SK-MEL-5 (cell line): ENCODE measurements at places on chromosomes 4 and X. TPM values are rescaled to one million over a fixed set of nuclear protein-coding genes. Genes with fewer than 3 reads are reported as not detected.

- DNase-seq = peak; percentile 15
Measured at GRCh38 chr4:123299212-123299691, 97.3 kb upstream of the SPRY1 start.

- no peak for DNase-seq
Measured at GRCh38 chr4:67475155-67475554, 70.1 kb downstream of the CENPC start.

- DNase-seq = no peak
Measured at GRCh38 chr4:141635736-141636081, 674 bp upstream of the IL15 start.

GRCh38 chr4:119034276-119035008, 101.2 kb upstream of the MYOZ2 start:
- DNase-seq = peak; percentile 14

DNA sequence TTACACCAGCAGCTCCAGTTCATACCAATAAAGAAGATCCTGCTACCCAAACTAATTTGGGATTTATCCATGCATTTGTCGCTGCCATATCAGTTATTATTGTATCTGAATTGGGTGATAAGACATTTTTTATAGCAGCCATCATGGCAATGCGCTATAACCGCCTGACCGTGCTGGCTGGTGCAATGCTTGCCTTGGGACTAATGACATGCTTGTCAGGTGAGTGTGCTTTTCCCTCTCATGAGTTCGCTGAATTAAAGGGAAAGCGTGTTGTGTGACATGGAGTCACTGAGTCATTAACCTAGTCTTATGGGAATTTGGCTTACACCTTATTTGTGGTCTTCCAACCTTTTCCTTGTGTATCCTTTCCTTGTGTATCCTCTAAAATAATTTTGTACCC, 15.9 kb downstream of the TMEM165 start:
- no peak for DNase-seq

- DNase-seq = peak; percentile 40
Measured at GRCh38 chrX:70452143-70452733, 7.6 kb downstream of the DLG3 start.

GRCh38 chrX:2346158-2346557, 154.6 kb downstream of the DHRSX start:
- DNase-seq = no peak

DNA sequence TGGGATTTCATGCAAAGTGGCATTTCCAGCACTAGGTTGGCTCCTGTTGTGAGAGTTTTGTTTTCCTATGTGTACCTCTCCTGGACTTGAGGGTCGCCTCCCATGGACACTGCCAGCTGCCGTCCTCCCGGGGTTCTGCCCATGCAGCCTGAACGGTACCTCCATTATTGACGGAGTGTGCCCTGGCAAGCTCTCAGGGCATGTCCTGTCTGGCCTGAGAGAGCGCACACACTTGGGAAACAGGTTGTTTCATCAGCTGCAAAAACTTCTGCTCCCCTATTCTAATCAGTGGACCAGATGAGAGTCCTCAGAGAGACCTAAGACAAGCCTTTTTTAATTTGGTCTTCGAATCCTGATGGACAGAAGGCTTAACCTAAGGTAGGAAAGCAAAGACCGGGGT, 56.6 kb upstream of the HOPX start:
- no peak for DNase-seq

DNA sequence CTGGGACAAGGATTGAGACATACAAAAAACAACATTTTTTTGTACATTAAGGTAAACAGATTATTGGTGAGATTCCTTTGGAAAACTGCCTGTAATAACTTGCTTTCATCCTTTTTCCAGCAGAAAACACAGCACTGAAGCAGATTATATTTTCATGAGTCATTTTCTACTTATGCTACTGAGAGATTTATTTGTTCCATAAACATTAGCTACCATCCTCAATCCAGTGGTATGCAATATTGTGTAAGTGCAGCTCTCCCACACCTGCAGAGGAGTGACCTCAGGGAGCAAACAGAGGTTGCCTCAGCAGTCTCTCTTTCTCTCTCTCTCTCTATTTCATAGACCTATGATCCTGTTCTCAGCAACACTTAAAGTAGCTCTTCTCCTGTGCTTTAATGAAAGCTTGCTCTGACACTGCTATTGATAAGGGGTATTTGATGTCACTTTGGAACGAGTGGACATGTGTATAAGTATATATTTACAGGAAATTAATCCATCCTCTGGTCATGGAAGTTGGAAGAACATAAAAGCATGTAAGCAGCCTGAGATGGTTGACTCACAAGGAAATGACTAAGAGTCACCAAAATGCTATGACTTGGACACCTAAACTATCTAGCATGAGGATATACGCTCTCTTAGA, 163.7 kb upstream of the SPANXC start:
- DNase-seq = no peak

GRCh38 chrX:71958281-71958675, 47.6 kb downstream of the NHSL2 start:
- no peak for DNase-seq

- DNase-seq = no peak
Measured at GRCh38 chr4:132180020-132180427, 969.1 kb upstream of the PCDH10 start.

GRCh38 chr4:67020438-67020797, 524.9 kb downstream of the CENPC start:
- DNase-seq = no peak

DNA sequence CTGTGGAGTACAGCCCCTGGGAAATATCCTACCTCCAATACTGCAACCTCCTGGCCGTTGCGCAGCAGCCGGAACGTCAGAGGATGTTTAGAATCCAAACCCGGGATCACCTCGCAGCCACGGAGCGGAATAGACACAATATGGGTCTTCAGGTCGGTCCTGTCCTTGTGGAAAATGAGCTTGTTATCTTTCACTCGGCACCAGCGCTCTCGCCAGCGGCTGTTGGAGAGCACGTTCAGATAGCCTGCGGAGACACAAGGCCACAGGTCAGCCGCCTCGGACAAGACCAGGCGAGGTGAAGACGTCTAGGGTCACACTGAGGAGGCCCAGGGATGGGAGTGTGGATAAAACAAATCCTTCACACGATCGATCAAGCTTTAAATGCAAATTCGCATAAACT, 139.3 kb downstream of the AFAP1 start:
- DNase-seq = no peak

DNA sequence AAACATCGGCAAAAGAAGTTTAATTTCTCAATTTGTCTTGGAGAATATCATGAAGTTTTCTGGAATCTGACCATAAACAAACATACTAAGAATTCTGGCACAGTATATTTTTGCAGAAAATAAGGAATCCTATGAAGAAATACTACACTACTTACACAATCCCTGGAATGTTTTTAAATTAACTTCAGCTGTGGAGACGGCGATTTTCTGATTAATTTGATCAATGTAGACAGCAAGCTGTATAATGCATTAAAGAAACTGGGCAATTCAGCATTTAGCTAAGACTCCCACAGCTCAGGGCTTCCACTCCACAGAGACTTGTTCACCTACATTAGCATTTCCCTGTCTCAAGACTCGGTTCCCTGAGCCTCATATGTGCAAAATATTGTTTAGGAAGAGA, 12.2 kb downstream of the EGFL6 start:
- no peak for DNase-seq

GRCh38 chr4:158930639-158930972, 161.8 kb downstream of the FNIP2 start:
- DNase-seq = no peak

DNA sequence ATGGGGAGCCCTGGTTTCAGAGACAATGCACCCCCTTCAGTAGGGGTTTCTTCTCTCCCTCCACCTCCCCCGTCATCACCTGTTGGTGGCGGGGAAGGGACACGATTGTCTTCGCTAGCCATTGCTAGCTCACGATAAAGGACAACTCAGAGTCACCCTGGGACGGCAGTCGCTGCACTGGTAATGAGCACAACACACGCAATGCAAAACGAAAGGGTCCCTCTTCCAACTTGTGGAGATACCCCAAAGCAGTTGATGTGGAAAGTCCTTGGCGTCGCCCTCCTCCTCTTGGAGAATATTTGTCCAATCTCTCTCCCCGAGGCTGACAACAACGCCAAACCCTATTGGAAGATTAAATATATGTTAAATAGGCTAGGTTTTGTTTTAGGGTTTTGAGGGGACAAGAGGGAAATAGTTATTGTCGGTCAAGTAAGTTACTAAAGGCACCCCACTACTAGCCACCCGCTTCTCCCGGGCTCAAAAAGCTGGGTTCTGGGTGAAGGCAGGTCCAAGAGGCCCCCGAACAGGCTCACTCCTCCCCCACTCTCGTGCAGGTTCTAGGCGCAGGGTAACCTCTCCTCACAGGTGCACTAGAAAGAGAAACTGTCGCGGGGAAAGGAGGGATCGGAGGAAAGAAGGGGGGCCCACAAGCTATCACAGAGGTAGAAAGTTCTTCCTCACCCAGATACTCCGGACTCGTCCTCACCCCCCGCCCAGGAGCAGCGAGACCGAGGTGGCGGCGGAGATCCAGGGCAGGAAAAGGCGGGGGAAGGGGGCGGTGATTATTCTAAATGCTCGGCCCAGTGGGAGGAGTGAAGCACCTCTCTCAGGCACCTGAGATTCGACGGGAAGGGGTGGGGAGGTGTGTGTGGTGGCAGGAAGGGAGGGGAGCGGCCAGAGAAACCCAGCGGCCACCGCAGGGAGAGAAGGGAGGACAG, at the start of gene LRBA:
Gene LRBA (minus strand): TSS at position 764 of the 938 bp plus-strand sequence. CDS start 642 bp downstream, at position 122.
- DNase-seq = peak; percentile 71

DNA sequence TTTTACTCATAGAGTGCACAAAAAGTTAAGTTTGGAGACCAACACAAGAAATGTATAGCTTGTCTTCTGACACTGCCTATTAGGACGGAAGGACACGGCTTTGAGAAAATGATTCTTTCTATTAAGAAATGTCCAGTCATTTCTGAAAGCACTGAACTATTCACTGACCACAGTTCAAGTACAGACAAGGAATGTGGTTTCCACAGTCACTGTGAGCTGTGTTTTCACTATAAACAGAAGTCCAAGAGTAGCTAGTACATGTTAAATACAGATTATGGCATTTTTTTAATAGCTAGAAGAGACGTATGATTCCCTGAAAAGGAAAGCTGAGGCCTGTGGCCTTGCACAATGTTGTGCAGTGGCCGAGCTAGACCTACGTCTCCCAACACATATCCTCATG, 115.1 kb upstream of the GPM6A start:
- DNase-seq = no peak

DNA sequence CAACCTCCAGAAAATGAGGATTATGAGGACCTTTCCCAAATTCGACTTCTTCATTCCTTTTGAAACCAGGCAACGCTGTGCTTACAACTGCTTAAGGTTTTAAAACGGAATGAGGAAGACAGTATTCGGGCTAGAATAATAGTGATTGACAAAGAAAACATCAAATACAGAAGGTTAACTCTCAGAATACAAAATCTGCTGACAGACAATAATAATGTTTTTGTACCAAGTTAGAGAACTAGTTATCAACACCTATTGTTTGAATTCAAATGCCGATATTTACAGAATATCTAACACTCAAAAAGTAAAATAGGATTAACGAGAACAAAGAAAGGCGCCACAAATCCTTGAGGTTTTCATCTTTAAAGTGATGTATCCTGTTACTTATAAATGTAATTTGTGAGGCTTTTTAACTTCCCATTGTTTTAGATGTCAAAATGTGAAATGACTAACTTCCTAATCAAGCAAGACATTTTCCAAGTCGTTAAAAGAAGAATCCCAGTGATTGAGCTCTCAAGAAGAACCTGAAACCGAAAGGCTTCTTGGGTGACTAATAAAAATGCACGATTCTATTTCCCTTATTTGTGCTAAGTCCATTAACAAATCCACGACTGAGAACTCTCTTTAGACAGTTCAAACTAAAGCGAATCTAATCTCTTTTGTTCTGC, 118.3 kb downstream of the SORBS2 start:
- DNase-seq = no peak

DNA sequence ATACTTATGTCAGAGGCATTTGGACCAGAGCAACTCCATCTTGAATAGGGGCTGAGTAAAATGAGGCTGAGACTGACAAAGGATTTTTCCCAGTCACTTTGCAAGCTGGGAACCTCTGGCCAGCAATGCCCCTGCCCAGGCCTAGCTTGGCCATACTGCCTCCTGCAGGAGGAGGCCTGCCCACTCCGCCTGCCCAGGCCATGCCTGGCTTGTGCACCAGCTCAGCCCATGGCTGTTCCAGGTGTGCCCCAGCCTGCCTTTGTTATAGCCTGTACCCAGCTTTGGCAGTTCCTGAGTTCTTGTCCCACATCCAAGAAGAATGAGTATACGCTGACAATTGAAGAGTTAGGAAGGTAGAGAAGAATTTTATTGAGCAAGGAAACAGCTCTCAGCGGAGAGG, 176.1 kb downstream of the AASDH start:
- DNase-seq = peak; percentile 1

DNA sequence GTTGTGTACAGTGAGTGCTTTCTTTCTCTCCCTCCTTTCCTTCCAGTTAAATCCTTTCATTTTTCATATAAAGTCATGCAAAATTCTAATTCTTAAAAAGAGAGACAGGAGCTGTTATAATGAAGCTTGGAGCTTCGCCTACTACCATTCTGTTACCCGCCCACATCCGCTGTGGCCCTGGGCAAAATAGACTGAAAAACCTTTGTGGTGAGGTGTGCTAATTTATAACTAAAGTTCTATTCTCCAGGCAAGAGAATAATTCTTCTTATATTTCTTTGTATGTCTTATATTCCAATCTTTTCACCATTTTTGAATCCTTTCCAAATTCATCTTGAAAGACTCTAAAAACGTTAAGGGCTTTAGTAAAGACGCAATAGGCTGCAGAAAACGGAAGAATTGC, 7.0 kb downstream of the QRFPR start:
- DNase-seq = peak; percentile 44

GRCh38 chr4:4408576-4409335, 21.9 kb downstream of the NSG1 start:
- DNase-seq = no peak

GLRA2 gene
- total RNA-seq = not detected in 2 replicates

PRDM8 gene
- total RNA-seq = 0.05 TPM in 2 replicates

HSFX2 gene
- not detected in 2 replicates for total RNA-seq

FRMPD4 gene
- not detected in 2 replicates for total RNA-seq

FAM184B gene
- not detected in 2 replicates for total RNA-seq

TNIP3 gene
- total RNA-seq = not detected in 2 replicates

NRK gene
- total RNA-seq = 0.05 TPM in 1 of 2 replicates, not detected in the other

FGA gene
- not detected in 2 replicates for total RNA-seq

RHOXF1 gene
- total RNA-seq = not detected in 2 replicates

NPNT gene
- not detected in 2 replicates for total RNA-seq

SSX2B gene
- total RNA-seq = not detected in 2 replicates

YTHDC1 gene
- total RNA-seq = 26.9 and 28.5 TPM in 2 replicates
